ENCODE measurements at places on chromosomes 6 and 20.

GRCh38 chr20:41331731-41332130 is 8.9 kb upstream of the LPIN3 start:
- no peak for DNase-seq

- no peak for DNase-seq
Observed at GRCh38 chr20:42442716-42443115, 747.0 kb downstream of the PTPRT start.

DNA sequence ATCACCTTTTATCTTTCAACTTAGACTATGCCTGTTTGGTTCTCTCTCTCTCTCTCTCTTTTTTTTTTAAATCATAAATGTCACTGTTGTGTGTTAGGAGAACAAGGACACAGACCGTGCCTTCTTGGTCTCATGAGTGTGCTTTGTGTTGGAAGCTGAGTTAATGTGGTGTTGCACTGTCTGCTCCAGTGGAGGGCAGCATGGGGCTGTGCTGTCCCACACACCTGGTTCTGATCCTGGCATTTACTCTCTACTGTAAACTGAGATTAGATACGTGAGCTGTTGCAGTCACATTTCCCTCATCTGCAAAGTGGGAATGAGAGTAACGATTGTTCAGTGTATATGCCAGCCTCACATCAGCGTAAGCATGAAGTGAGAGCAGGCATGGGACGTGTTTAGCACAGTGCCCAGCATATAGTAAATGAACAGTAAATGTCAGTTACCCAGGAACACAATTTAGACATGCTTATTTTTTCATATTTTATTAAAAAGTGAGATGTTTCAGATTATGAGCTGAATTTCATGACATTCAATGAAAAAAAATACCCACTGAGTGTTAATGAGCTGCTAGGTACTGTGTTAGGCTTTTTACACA is 161.1 kb downstream of the FARS2 start:
- no peak for DNase-seq

- DNase-seq, result no peak
Observed at GRCh38 chr6:52365317-52365716, 3.4 kb downstream of the PAQR8 start.

GRCh38 chr20:16930656-16931055 is 182.5 kb downstream of the OTOR start:
- no peak for DNase-seq

- DNase-seq, result no peak
Observed at GRCh38 chr20:45247865-45248264, 6.5 kb downstream of the SLPI start.

GRCh38 chr20:23092384-23092756 is 6.2 kb upstream of the CD93 start:
- DNase-seq, result no peak

GRCh38 chr6:37483917-37484785 is 15.5 kb downstream of the CCDC167 start:
- no peak for DNase-seq

- no peak for DNase-seq
Observed at GRCh38 chr20:43096126-43096930, 93.4 kb downstream of the PTPRT start.

GRCh38 chr20:17624551-17625245 is 54.8 kb downstream of the DSTN start:
- DNase-seq, result no peak

Data from NCI-H1048 (cell line).